ENCODE measurements at places on chromosomes 3 and 15.

DNA sequence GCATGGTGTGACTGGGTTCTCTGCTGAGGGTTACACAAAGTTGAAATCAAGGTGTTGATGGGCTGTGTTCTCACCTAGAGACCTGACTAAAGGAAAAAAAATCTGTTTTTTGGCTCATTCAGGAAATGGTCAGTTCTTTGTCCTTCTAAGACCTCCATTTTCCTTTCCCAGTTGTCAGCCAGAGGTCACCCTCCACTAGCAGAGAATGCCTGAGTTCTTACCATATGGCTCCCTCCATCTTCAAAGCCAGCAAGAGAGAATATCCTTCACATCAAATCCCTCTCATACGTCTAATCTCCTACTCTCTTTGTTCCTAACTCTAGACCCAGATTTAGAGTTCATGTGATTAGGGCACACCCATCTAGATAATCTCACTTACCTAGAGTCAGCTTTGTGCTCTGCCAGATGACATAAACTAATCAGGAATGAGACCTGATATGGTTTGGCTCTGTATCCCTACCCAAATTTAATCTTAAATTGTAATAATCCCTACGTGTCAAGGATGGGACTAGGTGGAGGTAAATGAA is 19.4 kb downstream of the ANKRD28 start:
- DNase-seq = no peak

GRCh38 chr3:136055491-136055890 is 90.0 kb downstream of the PPP2R3A start:
- DNase-seq = no peak

DNA sequence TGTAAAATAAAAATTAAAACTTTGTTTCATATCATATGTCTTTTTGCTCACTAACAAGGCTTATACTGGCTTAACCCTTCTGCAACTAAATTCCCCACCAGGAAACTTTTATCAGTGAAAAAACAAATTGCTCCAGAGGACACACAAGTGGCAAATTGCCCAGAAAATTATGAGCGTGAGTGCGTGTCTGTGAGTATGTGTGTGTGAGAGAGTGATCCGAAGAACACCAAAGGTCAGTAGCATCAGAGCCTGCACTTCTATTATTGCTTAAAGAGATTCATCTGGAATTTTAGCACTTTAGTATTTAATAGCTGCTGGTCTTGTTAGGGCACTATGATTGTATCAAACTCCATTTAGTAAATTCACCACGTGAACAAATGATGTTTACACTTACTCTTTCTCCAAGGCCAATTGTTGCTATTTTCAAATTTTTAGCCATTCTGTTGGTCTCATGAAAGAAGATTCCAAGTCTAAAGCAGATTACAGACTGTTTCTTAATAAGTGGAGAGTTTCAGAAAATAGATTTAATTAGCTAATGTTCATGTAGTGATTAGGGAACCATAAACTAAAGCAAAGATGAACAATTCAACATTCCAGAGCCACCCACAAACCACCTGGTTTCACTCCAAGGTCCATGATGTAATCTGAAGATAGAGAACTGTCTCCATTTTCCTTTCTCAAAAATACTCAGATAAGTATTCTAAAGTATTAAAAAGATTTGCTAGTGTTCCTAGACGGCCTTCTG is 91.1 kb upstream of the IL12A start:
- no peak for DNase-seq

GRCh38 chr15:38068626-38069391 is 134.4 kb downstream of the TMCO5A start:
- peak; percentile 31 for DNase-seq

- DNase-seq = no peak
These were observed 17.3 kb downstream of the PXK start for GRCh38 chr3:58349792-58350626.

- DNase-seq = no peak
These were observed 1248.4 kb downstream of the NSUN3 start for GRCh38 chr3:95311272-95311671.

DNA sequence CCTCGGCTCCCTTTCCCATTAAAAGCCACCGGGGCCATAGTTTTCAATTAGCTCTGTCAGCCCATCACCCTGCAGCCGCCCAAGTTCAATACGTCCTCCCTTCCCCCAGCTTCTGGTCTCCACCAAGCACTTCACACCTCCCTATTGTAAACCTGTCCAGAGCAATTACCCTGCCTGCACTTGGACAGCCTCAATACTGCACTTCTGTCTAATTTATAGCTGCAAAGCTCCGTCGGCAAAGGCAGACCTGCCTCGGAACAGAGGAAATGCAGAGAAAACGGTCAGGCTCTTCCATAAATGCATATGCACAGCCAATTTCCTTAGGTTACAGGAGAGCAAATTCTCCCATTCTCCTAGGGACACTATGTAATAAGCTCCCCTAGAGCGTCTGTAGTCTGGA is 21.9 kb downstream of the LRIG1 start:
- no peak for DNase-seq
